ENCODE measurements at places on chromosomes 1 and 21.

DNA sequence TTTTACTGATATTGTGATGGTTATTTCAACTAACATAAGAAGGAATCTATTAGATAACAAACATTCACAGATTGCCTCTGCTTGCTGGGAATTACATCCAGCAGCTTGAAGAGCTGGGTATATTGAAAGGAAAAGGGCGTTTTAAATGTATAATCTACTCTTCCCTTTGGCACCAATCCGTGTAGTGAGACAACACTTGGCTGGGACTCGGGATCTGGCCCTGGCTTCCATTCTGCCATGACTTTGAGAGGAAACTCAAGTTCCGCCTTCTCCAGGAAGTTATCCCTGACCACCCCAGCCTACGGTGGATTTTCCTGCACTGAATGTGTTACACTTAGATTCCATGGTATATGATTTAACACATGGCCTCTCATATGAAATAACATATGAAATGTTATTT is 86.9 kb upstream of the UBE2U start:
- DNase-seq: no peak

DNA sequence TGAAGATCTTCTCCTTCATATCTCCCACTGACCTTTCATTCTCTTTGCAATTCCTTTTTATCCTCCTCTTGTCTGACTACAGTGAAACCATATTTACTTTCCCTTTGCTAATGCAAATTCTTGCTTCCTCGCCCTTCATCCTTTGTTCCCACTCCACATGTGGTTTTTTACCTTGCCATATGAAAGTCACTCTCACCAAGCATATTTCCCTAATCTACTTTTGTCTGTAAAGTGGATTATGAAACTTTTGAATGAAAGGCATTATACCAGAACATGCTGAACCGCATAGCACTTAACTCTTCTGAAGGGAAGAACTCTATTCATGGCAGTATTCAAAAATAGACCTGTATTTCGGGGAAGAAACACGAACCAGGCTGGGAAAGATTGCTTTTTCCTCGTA is 8.0 kb upstream of the TMPRSS15 start:
- DNase-seq: no peak

GRCh38 chr1:240244968-240245628 is 153.4 kb downstream of the FMN2 start:
- peak; percentile 67 for DNase-seq

DNA sequence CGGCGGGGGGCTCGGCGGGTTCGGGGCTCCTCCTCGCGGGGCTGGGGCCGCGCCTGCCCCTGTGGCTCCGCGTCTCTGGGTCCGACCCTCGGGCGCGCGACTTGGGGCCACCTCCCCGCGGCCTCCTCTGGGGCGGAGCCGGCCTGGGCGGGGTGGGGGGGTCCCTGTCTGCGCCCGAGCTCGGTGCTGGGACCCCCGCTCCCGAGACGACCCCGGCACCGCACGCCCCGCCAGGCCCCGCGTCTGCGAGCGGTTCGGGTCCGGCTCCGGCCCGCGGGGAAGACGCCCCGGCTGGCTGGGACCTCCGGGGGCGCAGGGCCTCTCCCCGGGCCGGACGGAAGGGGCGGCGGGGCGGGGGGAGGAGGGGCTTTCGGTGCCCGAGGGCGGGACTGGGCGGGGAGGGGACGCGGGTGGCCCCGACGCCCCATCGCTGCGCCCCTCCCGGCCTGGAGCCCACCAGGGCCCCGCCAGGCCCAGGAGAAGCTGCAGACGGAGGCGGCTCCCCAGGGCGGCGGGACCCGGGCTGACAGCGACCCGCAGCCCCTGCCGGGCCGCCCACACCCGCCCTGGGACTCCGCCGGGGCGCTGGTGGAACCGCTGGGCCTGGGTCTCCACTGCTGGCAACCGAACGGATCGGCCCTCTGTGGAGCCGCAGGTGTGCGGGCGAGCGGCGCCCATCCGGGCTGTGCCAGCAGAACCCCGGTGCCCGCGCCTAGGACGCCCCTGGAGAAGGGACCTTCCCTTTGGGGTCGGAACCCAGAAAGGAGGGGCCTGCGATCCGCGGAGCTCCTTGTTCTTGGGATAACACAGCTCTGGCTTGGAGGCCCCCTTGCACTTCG is 610 bp downstream of the COL6A2 start:
- DNase-seq: no peak

GRCh38 chr1:247542811-247543210 is 6.1 kb upstream of the GCSAML start:
- DNase-seq: no peak
